ENCODE measurements at places on chromosomes 2 and 18. TPM values are rescaled to one million over a fixed set of nuclear protein-coding genes. Genes with fewer than 3 reads are reported as not detected.

The TUBB8B gene
- not detected for total RNA-seq

The RTP5 gene
- not detected for total RNA-seq

The CREG2 gene
- not detected for total RNA-seq

The CENPA gene
- 0.31 TPM for total RNA-seq

The ZNF519 gene
- total RNA-seq = 13.7 TPM

The IMPACT gene
- total RNA-seq = 39.1 TPM

The HMSD gene
- 7.8 TPM for total RNA-seq

The UGT1A8 gene
- not detected for total RNA-seq

The NT5DC4 gene
- not detected for total RNA-seq

The GNLY gene
- 8.4 TPM for total RNA-seq

The KCNF1 gene
- 0.94 TPM for total RNA-seq

The ITGB6 gene
- not detected for total RNA-seq

The KYNU gene
- 6.0 TPM for total RNA-seq

The MYO7B gene
- 0.62 TPM for total RNA-seq

The CERKL gene
- not detected for total RNA-seq

The CAPN14 gene
- 0.36 TPM for total RNA-seq

The UPP2 gene
- total RNA-seq = not detected

The TMEM247 gene
- not detected for total RNA-seq

All from sciatic nerve (tissue), 2 donors.